ENCODE measurements at places on chromosomes 7 and 10. TPM values are rescaled to one million over a fixed set of nuclear protein-coding genes. Genes with fewer than 3 reads are reported as not detected.

GRCh38 chr10:82208726-82209125 lies 333.7 kb downstream of the NRG3 start:
- DNase-seq = no peak

DNA sequence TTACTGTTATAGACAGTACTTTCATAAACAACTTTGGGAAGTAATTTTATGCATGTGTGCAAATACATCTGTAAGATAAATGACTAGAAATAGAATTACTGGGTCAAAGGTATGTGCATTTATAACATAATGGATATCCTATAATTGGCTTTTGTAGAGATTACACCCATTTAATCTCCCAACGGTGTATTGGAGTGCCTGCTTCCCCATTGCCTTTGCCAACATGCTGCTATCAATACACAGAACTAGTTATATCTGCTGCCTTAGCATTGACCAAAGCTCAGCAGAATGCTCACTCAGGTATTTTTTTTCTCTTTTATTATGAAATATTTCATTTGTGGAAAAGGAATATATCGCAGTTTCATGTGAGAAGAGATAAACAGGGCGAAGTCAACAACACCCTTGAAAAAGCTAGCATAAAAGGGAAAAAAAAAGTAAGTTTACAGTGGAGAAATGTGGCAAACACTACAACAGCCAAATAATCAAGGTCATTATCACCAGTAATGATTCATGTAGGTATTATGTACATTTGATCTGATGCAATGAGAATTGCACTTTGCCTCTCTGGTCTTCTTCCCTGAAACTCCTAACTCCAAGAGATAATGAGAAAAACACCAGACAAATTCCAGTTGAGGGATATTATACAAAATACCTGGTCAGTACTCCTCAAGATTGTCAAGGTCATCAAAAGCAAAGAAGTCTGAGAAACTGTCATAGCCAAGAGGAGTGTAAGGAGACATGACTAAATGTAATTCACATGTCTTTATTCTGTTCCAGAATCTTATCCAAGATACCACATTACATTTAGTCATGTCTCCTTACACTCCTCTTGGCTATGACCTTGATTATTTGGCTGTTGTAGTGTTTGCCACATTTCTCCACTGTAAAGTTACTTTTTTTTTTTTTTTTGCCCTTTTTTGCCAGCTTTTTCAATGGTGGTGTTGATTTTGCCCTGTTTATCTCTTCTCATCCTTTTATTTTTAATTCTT lies 36.8 kb downstream of the MARCHF5 start:
- no peak for DNase-seq

DNA sequence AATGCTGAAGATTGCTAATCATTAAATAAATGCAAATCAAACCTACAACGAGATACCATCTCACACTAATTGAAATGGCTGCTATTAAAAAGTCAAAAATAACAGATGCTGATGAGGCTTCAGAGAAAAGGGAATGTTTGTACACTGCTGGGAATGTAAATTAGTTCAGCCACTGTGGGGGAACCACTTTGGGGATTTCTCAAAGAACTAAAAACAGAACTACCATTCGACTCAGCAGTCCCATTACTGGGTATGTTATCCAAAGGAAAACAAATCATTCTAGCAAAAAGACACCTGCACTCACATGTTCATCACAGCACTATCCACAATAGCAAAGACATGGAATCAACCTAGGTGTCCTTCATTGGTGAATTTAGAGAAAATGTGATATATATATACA lies 379.0 kb upstream of the CNTNAP2 start:
- no peak for DNase-seq

DNA sequence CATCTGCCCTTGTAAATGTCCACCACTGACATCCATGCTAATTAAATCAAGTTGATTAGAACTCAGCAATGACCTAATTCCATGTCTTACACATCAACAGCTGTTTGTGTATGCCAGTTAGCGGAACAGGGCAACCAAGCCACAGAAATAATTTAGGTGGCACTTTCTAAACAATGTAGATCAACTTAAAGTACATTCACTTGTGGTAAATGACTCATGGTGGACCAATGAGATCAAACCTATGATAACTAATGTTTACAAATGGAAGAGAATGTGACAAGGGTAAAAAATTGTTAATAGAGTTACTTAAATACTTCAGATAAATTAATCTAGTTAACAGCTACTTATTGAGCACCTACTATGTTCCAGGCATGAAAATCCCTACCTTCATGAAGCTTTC lies 63.1 kb upstream of the ICA1 start:
- no peak for DNase-seq

GRCh38 chr10:71757399-71757922 lies 15.9 kb downstream of the VSIR start:
- DNase-seq = no peak

DNA sequence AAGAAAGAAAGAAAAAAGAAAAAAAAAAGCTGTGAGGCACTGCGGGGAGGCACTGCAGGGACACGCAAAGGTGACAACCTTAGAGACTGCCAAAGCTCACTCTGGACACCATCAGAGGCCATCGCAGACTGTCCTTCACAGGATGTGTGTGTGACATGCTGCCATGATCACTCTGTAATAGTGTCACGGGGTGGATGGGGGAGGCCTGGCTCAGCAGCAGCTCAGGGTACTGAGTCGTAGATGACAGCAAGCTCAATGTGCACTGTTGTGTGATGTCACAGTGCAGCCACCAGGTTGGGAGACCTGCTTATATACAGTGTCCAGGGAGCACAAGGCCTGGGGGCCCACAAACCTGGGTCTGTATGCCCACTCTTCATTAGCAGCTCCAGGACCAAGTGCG lies 83.3 kb downstream of the SLIT1 start:
- no peak for DNase-seq

- DNase-seq = no peak
Measured at GRCh38 chr7:36286688-36287087, 103.0 kb upstream of the ANLN start.

DNA sequence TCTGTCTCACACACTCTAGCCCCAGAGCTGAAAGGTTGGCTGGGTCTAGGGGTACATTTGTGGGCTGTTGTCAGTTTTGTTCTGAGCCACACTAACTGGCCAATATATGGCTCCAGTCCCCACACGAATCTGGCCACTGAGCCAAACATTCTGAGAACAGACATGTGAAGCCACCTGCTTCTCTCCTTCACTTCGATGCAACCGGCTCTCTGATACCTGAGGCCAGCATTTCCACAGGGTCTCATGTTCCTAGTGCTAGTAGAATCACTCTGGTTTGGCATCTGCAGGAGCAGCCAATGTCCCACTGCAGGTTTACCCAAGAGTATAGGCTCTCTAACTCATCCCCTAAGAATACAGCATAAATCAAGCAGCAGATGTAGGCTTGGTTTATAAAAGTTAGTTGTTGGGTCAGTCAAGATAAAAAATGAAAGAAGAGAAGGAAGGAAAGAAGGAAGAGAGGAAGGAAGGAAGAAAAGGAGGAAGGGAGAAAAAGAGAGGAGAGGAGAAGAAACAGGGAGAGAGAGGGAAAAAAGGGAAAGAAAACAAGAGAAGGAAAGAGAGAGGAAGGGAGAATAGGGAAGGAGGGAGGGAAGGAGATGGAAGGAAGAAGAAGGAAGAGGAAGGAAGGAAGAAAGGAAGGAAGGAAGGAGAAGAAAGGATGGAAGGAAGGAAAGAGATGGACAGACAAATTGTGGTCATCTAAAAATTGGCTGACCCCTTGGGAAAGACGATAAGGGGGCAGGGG lies 75.1 kb downstream of the STRA8 start:
- no peak for DNase-seq

GRCh38 chr7:138832966-138833365 lies 35.0 kb upstream of the ATP6V0A4 start:
- no peak for DNase-seq

DNA sequence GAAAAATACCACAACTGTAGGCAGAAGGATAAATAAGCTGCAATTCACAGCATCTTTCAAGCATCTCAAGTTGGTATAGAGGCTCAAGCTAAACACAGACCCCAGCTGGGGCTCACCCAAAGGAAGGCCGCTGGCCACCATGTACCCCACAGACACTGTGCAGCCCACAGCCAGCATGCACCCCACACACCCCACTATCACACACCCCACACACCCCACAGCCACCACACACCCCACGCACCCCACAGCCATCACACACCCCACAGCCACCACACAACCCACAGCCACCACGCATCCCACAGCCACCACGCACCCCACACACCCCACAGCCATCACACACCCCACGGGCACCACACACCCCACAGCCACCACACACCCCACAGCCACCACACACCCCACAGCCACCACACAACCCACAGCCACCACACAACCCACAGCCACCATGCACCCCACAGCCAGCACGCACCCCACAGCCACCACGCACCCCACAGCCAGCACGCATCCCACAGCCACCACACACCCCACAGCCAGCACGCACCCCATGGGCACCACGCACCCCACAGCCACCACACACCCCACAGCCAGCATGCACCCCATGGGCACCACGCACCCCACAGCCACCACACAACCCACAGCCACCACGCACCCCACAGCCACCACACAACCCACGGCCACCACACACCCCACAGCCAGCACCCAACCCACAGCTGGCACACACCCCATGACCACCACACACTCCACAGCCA lies 214.7 kb downstream of the DNAJB6 start:
- no peak for DNase-seq

- DNase-seq = no peak
Measured at GRCh38 chr7:78684201-78684600, 769.3 kb downstream of the MAGI2 start.

- DNase-seq = no peak
Measured at GRCh38 chr7:158458096-158458495, 129.5 kb downstream of the PTPRN2 start.

DNA sequence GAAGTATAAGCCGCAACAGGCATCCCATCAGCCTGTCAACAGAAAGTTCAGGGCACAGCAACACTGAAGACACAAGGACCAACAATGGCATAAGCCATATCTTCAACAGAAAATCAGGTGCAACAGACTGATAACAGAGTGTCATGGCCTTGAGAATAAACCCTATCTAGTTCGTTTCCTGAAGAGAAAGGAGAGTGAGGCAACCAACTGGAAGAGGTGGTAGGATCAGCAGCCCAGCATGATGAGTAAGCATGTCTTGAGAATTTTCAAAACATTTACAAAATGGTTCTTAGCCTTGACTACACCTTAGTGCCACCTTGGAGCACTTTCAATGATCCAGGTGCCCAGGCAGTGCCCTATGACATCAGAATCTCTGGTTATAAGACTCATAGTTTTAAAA lies 290.2 kb upstream of the SEMA3C start:
- DNase-seq = no peak

DNA sequence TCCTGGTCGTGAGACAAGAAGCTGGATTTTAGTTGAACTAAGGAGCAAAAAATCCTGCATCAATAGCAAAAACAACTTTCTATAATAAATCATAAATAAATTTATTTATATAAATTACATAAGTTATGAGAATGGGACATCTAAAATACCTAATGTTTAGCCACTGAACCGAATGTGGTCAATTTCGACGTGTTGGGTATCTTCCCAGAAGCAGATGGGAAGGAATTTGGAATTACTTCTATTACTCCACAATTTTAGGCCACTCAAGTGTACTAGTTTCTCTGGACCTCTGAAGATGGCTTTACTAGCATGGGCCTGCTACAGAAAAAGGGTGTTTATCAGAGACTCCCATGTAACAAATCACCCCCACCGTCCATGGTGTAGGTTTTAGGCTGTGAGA lies 172.0 kb downstream of the PRPF18 start:
- peak; percentile 50 for DNase-seq

GRCh38 chr7:90603346-90603745 lies 7.2 kb downstream of the CDK14 start:
- DNase-seq = no peak

- peak; percentile 35 for DNase-seq
Measured at GRCh38 chr7:135236727-135237126, 3.1 kb downstream of the STRA8 start.

The PAXIP1 gene
- 12.7 TPM for total RNA-seq

The CBX3 gene
- 141 TPM for total RNA-seq

The BTBD16 gene
- not detected for total RNA-seq

The OPN1SW gene
- total RNA-seq = not detected

The UCN3 gene
- total RNA-seq = not detected

The OR6B1 gene
- total RNA-seq = not detected

The OLAH gene
- total RNA-seq = not detected

The PLPP4 gene
- total RNA-seq = 44.1 TPM

Measured in astrocyte (in vitro differentiated cells and primary cell).